Fibroblast of lung (primary cell): ENCODE measurements at places on chromosomes 7 and 10. TPM values are rescaled to one million over a fixed set of nuclear protein-coding genes. Genes with fewer than 3 reads are reported as not detected.

GRCh38 chr10:79443338-79444198 lies 1.9 kb downstream of the ZCCHC24 start:
- H3K36me3 ChIP-seq: peaks cover 4% of the 10 kb centered on the region
- DNase-seq: no peak
- H3K27ac ChIP-seq: peak overlapping the region; percentile 88
- H3K4me3 ChIP-seq: peak overlapping the region; percentile 87
- no peaks in the 10 kb centered on the region for H3K27me3 ChIP-seq

- no peak for DNase-seq
- peaks cover 28% of the 10 kb centered on the region for H3K27me3 ChIP-seq
- no peak overlapping the region for H3K4me3 ChIP-seq
- no peak overlapping the region for H3K27ac ChIP-seq
- no peaks in the 10 kb centered on the region for H3K36me3 ChIP-seq
- H3K4me1 ChIP-seq: no peaks in the 10 kb centered on the region
Observed at GRCh38 chr7:151769188-151769821, 107.6 kb downstream of the PRKAG2 start.

- H3K36me3 ChIP-seq: no peaks in the 10 kb centered on the region
- peaks cover 7% of the 10 kb centered on the region for H3K4me1 ChIP-seq
- H3K27me3 ChIP-seq: no peaks in the 10 kb centered on the region
Observed at GRCh38 chr7:46753662-46754061, 828.2 kb downstream of the TNS3 start.

- peaks cover 3% of the 10 kb centered on the region for H3K36me3 ChIP-seq
- peaks cover 24% of the 10 kb centered on the region for H3K4me1 ChIP-seq
- DNase-seq: peak; percentile 100
Observed at GRCh38 chr10:33237736-33238624, 96.5 kb downstream of the NRP1 start.

- DNase-seq: no peak
- H3K27me3 ChIP-seq: no peaks in the 10 kb centered on the region
- H3K4me3 ChIP-seq: no peak overlapping the region
- H3K27ac ChIP-seq: no peak overlapping the region
- H3K4me1 ChIP-seq: no peaks in the 10 kb centered on the region
Observed at GRCh38 chr10:120042705-120043104, 150.2 kb downstream of the SEC23IP start.

DNA sequence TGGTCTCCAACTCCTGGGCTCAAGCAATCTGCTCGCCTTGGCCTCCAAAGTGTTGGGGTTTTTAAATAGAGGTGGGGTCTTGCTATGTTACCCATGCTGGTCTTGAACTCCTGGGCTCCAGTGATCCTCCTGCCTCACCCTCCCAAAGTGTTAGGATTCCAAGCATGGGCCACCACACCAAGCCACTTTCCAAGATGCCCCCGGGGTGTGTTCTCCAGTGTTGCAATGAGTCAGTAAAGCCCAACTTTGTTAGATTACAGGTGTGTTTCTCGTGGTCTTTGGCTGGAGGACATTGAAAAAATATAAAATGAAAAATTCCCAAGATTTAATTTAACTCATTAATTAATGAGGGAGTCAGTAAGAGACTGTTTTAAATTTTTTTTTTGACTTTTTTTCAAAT lies 29.2 kb downstream of the TACR2 start:
- peaks cover 18% of the 10 kb centered on the region for H3K4me1 ChIP-seq
- DNase-seq: no peak
- no peak overlapping the region for H3K4me3 ChIP-seq
- peaks cover 20% of the 10 kb centered on the region for H3K36me3 ChIP-seq

DNA sequence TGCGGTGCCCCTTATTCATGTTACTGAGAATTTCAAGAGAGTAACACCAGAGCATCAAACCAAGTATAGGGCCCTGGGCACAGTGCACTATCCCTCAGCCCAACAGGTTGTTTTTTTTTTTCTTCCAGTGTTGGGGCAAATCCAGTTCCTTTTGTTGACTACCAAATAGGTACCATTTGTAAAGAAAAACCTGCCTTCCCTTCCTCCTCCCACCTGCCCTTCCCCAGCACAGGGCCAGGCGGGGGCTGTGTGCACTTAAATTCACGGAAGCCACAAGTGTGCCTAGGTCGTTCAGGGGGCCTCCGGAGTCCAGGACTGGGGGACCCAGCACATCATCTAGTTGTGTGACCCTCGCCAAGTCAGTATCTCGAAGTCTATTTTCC lies 595 bp upstream of the SFXN4 start:
- H3K36me3 ChIP-seq: peaks cover 7% of the 10 kb centered on the region
- H3K27ac ChIP-seq: peak overlapping the region; percentile 59
- DNase-seq: no peak
- peak overlapping the region; percentile 77 for H3K4me3 ChIP-seq
- H3K4me1 ChIP-seq: peaks cover 4% of the 10 kb centered on the region

- DNase-seq: no peak
- no peak overlapping the region for H3K27ac ChIP-seq
- H3K4me3 ChIP-seq: no peak overlapping the region
- no peaks in the 10 kb centered on the region for H3K4me1 ChIP-seq
- no peaks in the 10 kb centered on the region for H3K27me3 ChIP-seq
Observed at GRCh38 chr10:15112657-15113056, 15.5 kb downstream of the RPP38 start.

- no peaks in the 10 kb centered on the region for H3K4me1 ChIP-seq
- no peak overlapping the region for H3K27ac ChIP-seq
- H3K27me3 ChIP-seq: no peaks in the 10 kb centered on the region
- H3K36me3 ChIP-seq: no peaks in the 10 kb centered on the region
- no peak for DNase-seq
- no peak overlapping the region for H3K4me3 ChIP-seq
Observed at GRCh38 chr7:54898659-54899340, 120.0 kb upstream of the EGFR start.

DNA sequence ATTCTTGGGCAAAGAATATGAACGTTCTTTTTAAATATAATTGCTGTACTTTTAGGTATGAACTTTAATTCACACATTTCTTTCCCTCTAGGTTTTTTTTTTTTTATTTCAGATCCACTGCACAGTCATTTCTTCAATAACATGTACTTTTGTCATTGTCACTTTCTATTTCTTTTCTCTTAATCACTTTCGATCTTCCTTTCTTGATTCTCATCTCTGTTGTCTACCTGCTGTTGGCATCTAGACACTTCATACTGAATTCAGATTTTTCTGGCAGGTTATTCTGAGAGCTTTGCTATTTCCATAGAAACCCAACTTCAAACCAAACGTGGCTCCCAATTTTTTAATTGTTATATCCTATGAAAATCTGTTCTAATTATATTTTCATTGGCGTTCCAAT lies 211.7 kb upstream of the KLF6 start:
- H3K27me3 ChIP-seq: no peaks in the 10 kb centered on the region
- no peak overlapping the region for H3K4me3 ChIP-seq
- DNase-seq: no peak
- no peaks in the 10 kb centered on the region for H3K36me3 ChIP-seq

DNA sequence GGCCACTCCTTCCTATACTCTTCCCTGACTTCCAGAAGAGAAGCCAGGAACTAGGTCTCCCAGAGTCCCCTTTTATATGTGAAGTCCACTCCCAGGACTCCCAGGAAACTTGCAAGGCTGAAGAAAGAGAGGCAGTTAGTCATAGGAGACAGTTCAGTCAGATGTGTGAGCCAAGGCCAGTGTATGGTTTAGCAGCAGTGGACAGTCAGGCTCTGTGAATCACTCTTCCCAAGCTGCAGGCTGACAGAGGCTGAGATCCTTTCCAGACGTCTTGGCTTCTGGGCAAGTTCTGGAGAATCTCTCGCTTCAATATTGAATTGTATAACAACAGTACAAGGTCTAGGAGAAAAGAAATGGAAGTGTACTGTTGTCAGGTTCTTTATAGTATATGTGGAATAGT lies 26.9 kb downstream of the BLVRA start:
- H3K4me1 ChIP-seq: peaks cover 13% of the 10 kb centered on the region
- peaks cover 3% of the 10 kb centered on the region for H3K36me3 ChIP-seq
- no peaks in the 10 kb centered on the region for H3K27me3 ChIP-seq
- DNase-seq: peak; percentile 94
- no peak overlapping the region for H3K4me3 ChIP-seq

GRCh38 chr7:92156990-92157389 lies 22.0 kb downstream of the LRRD1 start:
- DNase-seq: no peak
- peaks cover 2% of the 10 kb centered on the region for H3K4me1 ChIP-seq
- no peaks in the 10 kb centered on the region for H3K36me3 ChIP-seq
- H3K27me3 ChIP-seq: no peaks in the 10 kb centered on the region
- no peak overlapping the region for H3K4me3 ChIP-seq

The TRIM50 gene
- not detected in 2 replicates for total RNA-seq

The MSMB gene
- not detected in 2 replicates for total RNA-seq

The HYAL4 gene
- not detected in 2 replicates for total RNA-seq

The MGMT gene
- total RNA-seq: 21.8 and 29.1 TPM in 2 replicates

The CTNNA3 gene
- total RNA-seq: under 0.01 TPM in 1 of 2 replicates, not detected in the other

The CPA1 gene
- under 0.01 TPM in 1 of 2 replicates, not detected in the other for total RNA-seq

The ITIH5 gene
- total RNA-seq: 12.4 and 49.3 TPM in 2 replicates

The KCNMA1 gene
- total RNA-seq: 103 and 138 TPM in 2 replicates

The SFXN3 gene
- 39.3 and 55.0 TPM in 2 replicates for total RNA-seq
